ENCODE measurements at places on chromosomes 6 and 20. TPM values are rescaled to one million over a fixed set of nuclear protein-coding genes. Genes with fewer than 3 reads are reported as not detected.

Gene BNIP5
- total RNA-seq: not detected

Gene PNPLA1
- 0.24 TPM for total RNA-seq

Gene MYLK4
- total RNA-seq: 0.71 TPM

Gene SYCP2L
- not detected for total RNA-seq

Gene SLC25A27
- 0.28 TPM for total RNA-seq

Gene TLDC2
- total RNA-seq: not detected

DNA sequence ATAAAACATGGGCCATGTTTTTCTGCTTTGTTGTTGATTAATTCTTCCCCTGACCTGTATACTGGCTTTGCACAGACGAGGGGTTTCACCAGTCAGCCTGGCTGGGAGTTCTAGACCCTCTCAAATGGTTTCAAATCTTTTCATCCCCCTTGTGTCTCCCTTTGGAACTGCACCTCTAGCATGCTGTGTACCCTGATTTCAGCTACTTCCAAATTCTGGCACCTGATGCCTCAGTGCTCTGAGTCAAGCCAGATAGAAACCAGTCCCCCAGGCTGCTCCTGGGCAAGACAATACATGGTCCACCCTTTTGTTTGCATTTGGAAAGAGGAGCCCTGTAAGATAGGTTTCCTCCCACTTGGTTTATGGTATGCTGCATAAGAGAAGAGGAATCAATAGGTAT is 290.2 kb downstream of the BTBD3 start:
- DNase-seq: no peak

GRCh38 chr20:19692100-19692499 is 66.0 kb upstream of the RIN2 start:
- no peak for DNase-seq

- no peak for DNase-seq
Measured at GRCh38 chr6:159023893-159024292, 20.9 kb downstream of the TAGAP start.

GRCh38 chr6:11330413-11330760 is 97.9 kb upstream of the NEDD9 start:
- no peak for DNase-seq

DNA sequence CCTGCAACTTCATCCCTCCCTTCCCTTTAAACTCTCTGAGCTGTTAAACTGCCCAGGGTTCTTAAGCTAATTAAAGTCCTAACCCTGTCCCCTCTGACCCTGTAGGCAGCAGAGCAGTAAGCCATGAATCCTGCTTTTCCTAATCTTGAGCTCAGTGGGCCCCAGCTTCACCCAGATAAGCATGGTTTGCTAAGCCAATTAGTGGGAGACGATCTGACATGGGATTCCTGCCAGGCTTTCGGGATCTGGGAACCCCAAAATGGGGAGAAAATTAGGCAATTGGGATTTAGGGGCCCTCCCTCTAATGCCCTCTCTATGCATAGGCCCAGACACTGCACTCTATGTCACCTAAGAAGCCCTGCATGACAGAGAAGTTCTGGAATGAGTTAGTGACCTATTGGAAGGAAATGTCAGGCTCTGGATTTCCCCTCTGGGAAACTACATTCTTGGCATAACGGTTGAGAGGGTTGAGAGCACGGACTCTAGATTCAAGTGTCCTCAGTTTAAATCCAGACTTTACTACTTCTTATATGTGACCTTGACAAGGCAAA is 4.6 kb downstream of the XKR7 start:
- DNase-seq: no peak

GRCh38 chr6:128277379-128277778 is 243.0 kb downstream of the PTPRK start:
- DNase-seq: no peak

DNA sequence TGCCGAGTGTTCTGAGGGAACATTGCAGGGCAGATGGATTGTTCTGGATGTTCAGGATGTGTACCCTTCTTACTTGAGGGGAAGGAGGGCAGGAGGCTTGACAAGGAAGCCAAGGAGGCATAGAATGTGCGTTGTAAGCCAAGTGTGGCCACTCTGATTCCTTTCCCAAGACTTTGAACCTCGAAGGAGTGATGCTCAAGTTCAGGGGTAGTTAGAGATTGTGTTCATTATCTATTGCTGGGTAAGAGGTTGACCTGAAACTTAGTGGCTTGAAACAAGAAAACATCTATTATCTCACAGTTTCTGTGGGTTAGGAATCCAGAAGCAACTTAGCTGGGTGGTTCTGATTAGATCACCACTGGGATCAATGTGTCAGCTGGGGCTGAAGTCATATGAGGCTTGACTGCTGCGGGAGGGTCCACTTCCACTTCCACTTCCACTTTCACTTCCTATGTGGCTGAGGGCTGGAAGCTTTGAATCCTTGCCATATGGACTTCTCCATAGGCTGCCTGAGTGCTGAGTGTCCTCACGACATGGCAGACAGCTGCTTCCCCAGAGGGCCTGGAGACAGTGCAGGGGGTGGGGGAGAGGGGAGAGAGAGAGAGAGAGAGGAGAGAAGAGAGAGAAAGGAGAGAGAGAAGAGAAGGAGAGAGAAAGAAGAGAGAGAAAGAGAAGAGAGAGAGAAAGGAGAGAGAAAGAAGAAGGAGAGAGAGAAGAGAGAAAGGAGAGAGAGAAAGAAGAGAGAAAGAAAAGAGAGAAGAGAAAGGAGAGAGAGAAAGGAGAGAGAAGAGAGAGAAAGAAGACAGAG is 6.9 kb upstream of the CD40 start:
- DNase-seq: peak; percentile 41

All from CD8-positive, alpha-beta T cell (primary cell).